ENCODE measurements at places on chromosomes 12 and 14.

DNA sequence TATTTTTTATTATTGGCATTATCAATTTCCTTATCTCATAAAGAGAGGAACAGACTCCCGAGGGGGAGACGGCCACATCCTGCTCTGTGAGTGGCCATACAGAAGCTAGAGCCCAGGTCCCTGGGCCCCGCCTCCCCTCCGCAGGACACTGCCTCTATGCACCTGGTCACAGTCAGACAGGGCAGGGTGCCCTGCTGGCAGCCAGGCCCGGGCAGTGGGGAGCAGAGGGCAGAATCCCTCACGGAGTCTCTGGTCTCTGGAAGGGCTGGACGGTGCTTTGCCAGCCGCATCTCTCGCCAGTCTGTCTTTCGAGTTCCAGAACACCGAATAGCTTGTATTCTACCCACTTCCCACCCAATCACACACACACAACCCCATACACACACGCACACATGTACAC lies 16.4 kb upstream of the CACNA2D4 start:
- no peak for DNase-seq

DNA sequence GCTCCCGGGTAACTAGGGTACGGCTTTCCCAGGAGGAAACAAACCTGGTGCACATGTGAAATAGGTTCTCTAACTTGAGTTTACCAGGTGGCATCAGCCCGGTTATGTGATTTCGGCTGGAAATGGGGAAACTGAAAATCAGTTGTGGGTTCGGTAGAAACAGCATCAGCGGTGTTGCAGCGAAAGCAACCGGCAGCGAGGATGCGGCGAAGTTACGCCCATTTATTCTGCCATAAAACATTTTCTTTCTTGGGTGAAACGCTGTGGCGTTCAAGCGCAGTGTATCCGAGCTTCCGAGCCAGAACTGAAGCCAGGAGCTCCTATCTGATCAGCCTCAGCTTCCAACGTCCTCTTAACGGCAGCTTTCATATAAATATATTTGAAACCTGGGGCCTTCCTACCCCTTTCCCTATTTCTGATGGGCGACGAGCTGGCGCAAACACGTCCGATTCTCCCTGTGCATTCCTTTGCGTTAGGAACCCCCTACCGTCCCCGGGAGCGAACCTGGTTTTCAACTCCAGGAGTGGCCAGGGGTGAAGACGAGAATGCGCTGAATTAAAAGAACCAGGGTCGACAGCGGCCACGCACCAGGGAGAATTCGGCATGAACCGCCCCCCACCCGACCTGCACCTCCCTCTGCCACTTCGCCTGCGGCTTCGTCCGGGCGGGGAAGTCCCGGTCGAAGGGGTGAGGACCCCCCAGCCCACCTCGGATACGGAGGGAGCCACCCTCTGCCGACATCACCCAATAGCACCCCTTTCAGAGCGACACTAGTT lies 1.6 kb downstream of the DPF3 start:
- DNase-seq = no peak

DNA sequence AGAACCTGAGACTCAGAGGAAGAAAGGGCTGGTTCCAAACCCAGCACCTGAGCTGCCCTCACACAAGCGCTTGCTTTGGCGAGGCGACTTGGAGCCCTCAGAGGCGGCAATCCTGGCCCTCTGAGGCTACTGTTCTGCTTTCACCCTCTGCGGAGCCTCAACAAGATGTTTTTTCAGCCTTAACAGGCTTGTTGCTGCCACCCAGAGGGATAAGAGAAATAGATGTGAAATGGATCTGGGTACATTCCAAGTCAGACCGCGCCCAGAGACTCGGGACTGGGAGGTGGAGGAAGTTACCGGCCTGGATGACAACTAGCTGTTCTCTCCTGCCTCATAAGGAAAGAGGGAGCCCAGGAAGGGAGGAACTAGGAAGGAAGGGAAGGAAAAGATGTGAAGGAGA lies 89.6 kb downstream of the TTC7B start:
- no peak for DNase-seq

GRCh38 chr12:5375547-5376295 lies 56.2 kb upstream of the NTF3 start:
- DNase-seq = no peak

- DNase-seq = no peak
These were observed 108.8 kb downstream of the DAAM1 start for GRCh38 chr14:59297071-59297776.

- DNase-seq = no peak
These were observed 35.6 kb upstream of the ANKS1B start for GRCh38 chr12:100020370-100020769.

DNA sequence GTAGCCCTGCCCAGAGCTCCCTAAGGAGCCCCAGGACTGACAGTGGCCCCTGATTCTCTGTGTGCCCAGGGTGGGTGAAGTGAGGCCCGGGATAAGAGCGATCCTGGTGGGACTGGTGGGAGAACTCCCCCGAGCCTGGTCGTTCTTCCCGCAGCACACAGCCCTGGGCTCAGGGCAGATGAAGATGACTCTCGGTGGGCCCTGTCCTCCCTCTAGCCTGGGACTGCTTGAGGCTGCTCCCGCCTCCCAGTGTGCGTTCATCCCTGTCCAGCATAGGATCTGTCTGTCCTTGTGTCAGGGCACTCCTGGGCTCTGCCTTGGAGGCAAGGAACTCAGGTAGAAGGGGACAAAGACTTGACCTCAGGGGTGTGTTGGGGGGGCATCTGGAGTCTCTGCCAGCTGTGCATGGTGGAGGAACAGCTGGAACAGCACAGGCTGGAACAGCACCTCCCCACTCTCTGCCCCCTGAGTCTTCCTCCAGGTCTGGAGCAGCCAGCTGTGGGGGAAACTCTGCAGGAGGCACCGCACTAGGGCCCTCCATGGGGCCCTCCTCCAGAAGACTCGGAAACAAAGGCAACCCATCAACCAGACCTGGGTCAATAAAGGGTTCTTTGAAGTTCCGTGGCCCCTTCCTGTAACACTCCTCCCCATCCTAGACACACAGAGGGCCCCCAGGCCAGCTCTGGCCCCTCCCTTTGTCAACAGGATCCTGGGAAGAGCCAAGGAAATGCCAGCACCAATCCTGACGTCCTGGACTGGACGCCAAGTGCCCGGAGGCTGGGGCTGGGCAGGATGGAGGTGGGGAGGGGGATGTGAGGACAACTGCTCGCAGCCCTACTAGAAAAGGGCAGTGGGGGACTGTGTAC lies 15.9 kb downstream of the FAIM2 start:
- no peak for DNase-seq
